ENCODE measurements at places on chromosomes 12 and 14.

GRCh38 chr12:69608114-69608513, 2.6 kb downstream of the LRRC10 start:
- DNase-seq, result no peak

DNA sequence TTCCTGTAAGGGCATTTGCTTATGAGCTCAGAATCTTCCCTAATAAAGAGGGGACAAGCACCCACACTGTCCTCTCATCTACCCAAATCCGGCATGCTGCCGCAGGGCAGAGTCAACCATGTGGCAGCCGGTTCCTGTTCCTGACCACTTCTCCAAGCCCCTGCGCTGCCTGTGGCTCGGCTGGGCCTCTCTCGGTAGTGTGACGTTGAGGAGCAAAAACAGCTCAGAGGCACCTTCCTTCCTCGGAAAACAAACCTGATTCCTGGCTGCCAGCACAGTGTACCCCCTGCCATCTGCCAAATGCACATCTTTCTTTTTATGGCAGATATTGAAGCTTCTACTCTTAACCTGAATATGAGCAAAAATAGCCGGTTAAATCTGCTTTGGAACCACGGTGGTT, 50.5 kb downstream of the CFAP251 start:
- DNase-seq, result no peak

GRCh38 chr14:102584871-102585869, 7.3 kb upstream of the RCOR1 start:
- DNase-seq, result no peak

DNA sequence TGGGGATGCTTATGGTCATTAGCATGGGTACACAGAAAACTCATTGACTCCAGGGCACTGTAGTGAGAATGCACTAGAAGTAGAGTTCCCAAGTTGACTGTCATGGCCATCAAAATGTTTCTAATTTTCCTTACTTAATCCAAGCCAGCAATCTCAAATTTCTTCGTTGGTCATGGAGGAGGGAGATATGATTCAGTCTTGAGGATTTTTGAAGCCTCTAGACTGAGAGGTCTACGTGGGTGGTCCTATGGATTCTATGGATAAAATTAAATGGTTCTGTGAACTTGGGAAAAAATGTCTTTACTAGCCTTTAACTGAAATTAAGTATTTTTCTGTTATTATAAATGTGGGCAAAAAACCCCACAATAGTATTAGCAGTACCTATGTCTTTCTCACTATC, 508.5 kb downstream of the FUT8 start:
- DNase-seq, result no peak

DNA sequence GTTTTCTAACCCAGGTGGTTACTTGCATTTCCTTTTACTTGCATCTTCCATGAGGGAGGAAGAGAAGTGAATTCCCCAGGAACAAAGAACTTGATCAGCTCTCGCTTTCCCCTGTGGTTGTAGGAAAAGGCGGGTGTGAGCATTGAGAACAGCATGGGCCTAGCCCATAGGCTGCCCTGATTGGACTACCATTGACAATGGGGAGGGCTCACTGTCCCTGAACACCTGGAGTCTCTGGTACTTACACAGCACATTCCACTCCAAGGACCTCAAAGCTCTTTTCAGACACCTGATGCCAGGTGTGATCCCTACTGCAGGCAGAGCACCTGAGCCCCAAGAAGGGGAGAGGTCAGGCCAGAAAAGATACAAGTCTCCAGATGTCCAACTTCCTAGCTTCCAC, 25.0 kb downstream of the MAX start:
- DNase-seq, result no peak

DNA sequence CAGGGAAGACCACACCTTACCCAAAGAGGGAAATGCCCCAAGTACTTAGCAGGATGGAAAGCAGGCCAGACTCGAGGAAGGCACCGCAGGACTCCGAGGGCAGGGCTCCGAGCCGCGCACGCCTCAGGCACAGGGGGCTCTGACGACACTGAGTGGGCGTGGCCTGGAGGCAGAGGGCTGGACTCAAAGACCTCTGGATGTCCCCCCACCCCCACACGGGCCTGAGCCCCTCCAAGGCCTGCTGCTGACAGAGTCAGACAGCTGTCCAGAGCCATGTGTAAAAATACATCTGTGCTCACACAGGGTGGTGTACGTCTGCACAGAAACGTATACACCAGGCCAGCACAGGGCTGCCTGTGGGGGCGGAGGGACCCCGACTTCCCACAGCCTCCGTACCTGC, 1.4 kb downstream of the AKT1 start:
- DNase-seq, result no peak

DNA sequence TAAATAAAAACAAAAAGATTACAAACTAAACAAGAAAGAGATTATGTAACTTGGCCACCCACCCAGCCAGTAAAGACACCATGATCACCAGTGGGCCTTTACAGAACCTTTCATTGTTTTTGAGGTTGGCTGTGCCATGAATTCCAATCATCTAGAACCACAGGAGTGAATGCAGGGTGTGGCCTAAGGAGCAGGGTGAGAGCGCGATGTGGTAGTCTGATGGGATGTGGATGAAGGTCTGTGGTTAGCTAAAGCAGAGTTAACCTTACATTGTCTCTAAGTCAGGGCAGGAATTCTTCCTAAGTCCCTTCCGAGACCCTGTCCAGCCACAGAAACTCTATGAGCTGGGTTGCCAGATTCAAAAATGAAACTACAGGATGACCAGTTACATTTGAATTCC, 54.0 kb upstream of the CDKN3 start:
- no peak for DNase-seq

- no peak for DNase-seq
Observed at GRCh38 chr12:130064999-130065398, 97.3 kb upstream of the FZD10 start.

DNA sequence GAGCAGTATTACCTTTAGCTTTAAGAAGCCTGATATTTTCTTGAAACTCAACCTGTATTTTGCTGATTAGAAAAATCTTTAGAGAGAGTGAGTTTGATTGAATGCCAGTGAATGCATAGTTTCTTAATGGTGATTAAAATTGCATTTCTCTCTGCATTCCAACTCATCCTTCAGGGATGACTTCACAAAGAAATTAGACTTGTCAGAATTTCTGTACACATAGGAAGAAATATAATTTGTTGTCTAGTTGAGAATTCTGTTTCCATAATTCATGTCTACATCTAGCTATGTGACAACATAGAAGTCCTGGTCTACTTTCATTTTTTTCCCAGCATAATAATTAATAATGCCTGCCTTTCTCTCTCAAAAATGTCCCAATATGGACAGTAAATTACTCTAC, 136.6 kb downstream of the OTOGL start:
- no peak for DNase-seq

DNA sequence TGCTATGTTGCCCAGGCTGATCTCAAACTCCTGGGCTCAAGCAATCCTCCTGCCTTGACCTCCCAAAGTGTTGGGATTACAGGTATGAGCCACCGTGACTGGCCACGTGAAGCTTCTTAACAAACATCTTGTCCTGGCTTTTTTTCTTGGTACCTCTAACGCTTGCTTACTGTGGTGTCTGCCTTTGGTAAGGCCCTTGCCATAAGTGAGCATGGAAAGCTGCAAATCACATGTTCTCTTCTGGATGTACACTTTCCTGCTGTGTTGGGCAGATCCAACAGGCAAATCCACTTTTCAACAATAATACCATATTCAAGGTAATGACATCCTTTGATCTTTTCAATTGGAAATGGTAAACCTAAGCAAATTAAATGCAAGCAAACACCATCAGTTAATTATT, 54.6 kb downstream of the ARF6 start:
- no peak for DNase-seq

DNA sequence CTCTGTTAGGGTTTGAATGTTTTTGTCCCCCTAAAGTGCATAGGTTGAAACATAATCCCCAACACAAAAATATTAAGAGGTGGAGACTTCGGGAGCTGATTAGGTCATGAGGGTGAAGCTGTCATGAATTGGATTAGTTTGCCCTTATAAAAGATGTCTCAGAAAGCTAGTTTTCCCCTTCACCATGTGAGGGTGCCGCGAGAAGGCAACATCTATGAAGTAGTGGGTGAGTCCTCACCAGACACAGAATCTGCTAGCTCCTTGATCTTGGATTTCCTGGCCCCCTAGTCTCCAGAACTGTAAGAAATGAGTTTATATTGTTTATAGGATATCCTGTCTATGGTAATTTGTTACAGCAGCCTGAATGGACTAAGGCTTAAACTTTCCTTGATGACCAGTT, 301.5 kb upstream of the ATP2B1 start:
- no peak for DNase-seq

- DNase-seq, result no peak
Observed at GRCh38 chr12:84484798-84485197, 427.8 kb downstream of the SLC6A15 start.

- no peak for DNase-seq
Observed at GRCh38 chr14:75141967-75142366, 15.1 kb upstream of the NEK9 start.

- no peak for DNase-seq
Observed at GRCh38 chr14:53692451-53692850, 264.2 kb downstream of the BMP4 start.

GRCh38 chr14:104932676-104933631, 8.3 kb downstream of the PLD4 start:
- DNase-seq, result no peak

DNA sequence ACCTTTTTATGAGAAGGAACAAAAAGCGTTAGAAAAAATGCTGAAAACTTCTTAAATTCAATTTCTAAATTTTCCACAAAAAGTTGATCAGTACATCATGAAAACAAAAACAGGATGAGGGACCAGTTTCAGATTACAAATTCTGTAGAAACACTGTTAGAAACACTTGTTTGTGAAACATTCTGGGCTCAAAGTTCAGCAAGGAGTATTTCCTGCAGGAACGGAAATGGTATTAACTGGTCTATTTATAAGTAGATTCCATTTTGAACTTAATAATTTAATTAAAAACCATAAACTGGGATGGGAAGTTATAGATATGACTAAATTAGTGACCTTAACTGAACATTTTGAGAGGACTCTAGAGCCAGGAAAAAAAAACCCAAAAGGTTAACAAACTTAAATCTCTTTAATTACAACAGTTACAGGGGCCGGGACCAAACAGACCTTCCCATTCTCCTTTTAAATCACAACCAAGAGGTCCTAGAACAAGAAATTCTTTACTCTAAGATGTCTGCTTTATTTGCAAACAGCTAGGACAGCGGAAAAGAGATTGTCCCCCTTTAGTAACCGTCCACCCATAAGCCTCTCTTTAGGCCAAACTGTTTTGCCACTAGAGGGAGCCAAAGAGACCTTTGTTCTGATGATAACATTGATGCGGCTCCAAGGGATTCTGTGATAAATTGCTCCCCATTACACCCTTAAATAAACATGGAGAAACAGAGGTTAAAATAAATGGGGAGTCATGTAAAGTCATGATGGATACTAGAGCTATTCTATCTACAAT, 69.0 kb upstream of the RERGL start:
- DNase-seq, result no peak

DNA sequence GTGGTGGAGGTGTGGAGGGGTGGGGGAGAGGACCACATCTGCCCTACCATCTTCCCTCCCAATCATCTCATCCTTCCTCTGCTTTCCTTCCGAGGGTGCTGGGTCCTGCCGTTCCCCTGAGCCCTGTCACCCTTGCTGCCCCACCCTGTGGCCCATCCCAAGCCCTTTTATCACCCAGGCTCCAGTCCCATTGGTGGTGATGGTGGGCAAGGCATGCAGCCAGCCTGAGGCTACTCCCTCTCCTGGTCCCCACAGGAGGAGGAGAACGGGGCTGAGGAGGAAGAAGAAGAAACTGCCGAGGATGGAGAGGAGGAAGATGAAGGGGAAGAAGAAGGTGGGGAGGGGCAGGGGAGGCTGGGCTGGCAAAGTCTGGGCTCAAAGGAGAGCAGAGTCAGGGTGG, 2.7 kb upstream of the LAG3 start:
- no peak for DNase-seq

DNA sequence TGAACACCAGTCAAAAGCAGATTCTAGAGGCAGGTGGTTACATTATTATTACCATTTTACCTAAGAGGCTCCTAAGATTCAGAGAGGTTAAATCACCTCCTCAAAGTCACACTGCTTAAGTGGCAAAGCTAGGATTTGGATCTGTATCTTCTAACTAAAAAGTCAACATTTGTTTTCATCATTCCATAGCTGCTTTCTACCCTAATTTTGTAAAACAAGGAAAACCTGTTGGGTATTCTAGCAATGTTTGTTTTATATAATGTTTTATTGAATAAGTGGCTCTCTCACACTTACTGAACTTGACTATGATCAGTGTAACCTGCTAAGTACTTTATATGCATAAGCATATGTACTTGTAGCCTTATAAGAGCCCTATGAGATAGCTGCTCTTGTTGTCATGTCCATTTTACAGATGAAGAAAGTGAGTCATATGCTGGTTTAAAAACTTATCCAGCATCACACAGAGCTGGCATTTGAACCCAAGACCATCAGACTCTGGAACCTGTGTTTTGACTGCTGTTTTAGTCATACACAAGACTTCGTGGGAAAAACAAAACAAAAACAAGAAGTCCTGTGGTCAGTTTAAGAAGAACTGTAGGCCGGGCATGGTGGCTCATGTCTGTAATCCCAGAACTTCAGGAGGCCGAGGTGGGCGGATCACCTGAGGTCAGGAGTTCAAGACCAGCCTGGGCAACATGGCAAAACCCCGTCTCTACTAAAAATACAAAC, 31.7 kb upstream of the EVL start:
- DNase-seq, result no peak

DNA sequence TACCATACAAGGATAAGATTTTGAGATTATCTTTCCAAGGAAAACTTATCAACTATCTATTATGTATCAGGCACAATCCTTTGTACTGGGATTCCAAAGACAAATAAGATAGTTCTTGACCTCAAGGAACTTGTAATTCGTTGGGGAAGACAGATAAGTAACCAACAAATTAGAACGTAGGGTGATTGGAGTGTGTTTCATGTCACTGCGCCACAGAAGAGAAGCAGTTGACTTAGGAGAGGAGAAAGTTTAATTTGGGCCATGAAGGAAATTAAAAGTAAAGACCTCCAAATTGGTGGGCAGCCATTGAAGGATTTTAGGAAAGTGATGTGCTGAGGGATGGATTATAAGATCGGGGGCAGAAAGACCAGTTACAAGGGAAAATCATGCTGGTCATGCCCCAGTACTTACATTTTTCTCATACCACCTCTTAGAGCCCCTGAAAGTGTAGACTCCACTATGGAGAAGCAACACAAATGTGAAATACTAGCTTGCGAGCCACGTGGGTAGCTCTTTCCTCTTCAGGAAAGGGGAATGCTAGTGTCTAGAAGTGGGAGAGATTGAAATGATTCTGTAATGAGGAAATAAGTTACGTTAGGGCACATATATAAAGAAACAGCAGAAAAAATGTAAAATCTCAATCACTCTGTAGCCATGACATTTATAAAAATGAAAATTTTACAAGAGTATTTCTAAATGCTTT, 148.7 kb downstream of the ETV6 start:
- DNase-seq, result no peak

All from vagina (tissue), 2 donors.